ENCODE measurements at places on chromosomes 2 and 18.

DNA sequence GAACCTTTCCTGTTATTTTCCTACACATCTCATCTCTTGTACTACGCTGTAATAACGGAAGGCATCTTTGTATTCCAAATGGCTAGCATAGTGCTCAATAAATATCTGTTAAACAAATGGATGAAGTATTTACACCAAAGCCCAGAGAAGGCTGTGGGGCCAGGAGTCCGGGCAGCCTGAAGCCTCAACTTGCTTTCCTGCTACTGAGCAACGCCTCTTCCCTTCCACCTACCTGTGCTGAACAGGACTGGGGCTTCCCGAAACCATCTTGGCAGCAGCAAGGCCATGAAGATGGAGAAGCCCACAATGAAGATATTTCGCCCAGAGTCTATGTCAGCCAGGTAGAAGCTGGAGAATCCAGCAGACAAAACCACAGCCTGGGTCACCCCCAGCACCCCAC lies 2.5 kb upstream of the NHEJ1 start:
- no peak for DNase-seq

DNA sequence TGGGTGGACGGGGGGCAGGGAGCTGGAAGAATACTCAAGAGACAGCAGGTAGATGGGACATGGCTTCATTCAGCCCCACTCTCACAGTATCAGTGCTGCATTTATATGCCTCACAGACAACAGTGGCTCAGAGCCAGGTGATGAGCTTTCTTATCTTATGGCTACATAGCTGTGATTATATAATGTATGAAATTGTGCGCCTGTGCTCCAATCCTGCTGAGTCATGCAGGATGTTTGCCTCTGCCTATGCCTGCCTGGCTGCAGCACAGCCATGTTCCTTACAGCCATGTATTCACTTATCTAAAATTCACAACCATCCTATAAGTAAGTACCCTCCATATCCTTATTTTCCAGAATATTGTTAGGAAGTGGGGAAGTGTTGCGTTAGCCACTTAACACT lies 37.7 kb upstream of the RNF103 start:
- DNase-seq, result no peak

DNA sequence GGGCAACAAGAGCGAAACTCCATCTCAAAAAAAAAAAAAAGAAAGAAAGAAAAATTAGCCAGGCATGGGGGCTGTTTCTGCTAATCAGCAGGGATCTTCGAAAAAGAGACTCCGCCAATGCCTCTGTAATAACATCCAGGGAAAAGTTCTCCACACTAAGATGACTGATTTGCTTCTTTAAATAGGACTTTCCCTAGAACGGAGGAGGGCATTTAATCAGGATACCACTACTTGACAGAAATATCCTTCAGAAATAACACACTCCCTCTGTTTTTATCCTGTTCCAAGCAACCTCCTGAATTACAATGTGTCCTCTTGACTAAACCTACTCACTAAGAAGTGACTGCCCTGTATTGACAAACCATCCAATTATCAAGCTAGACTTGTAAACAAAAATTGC lies 21.7 kb downstream of the REV1 start:
- DNase-seq, result no peak

DNA sequence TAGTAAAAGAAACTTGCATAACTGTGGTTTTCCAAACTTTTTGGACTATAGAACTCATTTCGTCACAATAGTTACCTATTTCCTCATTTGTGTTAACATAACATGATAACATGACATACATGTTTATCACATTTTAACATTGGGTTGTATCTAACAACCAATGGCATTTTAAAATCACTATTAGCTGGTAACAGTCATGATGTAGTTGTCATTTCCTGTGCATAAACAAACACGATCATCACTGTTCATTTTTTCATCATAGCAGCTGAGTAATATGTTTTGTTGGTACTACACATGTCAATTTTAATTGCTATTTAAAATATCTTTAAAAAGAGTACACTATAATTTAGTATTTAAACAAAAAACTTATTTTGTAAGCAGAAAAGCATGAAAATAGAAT lies 402.4 kb downstream of the SATB2 start:
- no peak for DNase-seq

DNA sequence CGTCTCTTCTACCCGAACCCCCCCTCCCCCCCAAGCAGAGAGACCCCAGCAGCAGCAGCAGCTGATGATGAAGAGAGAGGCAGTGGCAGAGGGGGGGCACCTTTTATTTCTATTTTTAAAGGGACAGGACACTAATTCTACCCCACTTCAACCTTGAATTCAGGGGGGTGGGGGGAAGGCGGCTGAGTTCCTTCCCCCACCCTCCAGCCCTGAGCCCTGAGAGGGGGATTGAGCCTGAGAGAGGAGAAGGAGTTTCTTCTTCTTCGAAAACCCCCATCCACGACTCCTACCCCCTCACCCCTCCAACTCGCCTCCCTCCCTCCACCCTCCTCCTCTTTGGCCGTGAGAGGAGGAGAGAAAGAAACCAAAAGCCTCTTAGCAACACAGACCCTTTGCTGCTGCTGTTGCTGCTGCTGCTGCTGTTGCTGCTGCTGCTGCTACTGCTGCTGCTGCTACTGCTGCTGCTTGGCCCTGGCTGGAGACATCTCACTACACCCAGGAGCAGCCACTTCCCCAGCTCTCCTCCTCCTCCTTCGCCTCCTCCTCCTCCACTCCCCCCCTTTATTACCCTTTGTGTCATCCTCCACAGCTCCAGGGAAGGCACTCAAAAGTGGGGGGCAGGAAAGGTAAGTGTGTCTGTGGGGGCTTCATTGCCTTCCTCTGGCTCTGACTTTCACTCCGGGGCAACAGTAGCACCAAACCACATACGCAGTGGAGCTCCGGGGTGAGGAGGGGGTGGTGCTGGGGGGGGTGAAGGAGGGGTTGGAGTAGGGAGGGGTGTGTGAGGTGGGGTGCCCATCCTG lies at the start of gene MBD5:
MBD5 (plus strand) TSS at position 33 of the 803 bp plus-strand sequence.
- no peak for DNase-seq

DNA sequence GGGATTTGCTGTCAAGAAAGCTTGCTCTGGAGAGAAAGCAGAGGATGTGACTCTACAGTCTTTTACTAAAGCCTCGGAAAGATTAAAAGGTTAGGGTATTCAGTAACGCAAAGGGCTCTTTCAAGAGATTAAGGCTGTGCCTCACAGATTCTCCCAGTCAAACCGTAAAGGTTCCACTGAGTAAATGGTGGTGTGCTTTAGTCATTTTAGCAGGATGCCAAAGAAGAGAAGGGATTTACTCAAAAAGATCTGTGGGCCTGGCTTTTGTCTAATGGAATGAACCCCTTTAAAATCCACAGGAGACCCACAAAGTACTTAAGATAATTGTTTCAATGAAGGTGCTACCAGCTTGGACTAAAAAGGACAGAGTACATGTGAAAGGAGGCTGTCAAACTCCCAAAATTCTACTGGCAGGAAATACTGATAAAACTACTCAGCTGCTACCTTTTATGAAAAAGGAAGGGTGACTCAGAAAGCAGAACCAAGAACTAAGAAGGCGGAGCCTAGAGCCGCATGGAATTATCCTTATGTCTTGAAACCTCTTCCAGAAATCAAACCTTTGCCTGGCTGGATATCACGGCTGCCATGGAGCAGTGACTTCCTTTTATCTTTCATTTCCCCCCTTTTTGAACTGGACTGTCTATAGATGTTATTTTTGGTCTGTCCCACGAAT lies 670.2 kb upstream of the ZEB2 start:
- no peak for DNase-seq

- no peak for DNase-seq
Measured at GRCh38 chr2:126322342-126322741, 333.6 kb upstream of the GYPC start.

GRCh38 chr2:179447839-179448447 lies 183.3 kb upstream of the SESTD1 start:
- DNase-seq, result no peak

- DNase-seq, result no peak
Measured at GRCh38 chr18:37330173-37330572, 235.4 kb downstream of the CELF4 start.

GRCh38 chr18:48751727-48752468 lies 198.9 kb downstream of the SMAD7 start:
- DNase-seq, result no peak

- no peak for DNase-seq
Measured at GRCh38 chr2:173130496-173131465, 55.1 kb downstream of the MAP3K20 start.

DNA sequence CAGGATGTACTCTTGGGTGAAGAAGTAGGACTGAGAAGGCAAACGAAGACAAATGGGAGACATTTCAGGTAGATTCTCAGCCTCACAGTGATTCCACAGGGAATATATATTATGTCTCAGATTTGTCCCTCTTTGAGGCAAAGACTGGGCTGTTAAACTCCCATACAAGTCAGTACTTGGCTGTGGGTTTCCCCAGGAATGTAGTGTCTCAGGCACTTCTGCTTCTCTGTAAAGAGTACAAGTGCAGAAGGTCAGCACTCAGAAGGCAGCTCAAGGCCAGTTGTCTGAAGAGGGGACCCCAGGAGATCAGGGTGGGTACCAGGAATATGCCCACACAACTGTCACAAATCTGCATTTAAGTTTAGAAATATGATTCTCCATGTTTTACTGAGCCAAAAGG lies 39.9 kb upstream of the COBLL1 start:
- no peak for DNase-seq

DNA sequence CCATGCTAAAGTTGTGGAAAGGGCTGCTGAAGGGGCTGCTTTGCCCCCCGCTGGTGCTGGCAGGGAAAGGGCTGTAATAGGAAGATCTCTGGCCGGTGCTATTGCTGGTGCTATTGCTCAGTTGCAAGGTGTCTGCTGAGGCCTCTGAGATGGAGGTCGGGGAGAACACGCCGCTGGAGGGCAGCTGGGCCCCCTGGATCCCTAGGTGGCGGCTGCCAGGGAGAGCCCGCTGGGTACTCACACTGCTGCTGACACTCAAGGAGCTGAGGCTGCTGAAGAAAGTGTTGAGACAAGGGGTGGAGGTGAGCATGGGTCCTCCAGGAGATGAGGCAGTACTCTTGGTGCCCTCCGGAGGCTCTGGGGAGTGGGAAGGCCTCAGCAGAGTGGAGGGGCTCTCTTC lies 4.2 kb downstream of the FOXI3 start:
- DNase-seq, result no peak

Measured in stimulated activated CD8-positive, alpha-beta memory T cell treated with anti-CD3 and anti-CD28 coated beads, Interleukin-12 subunit alpha, Interleukin-12 subunit beta, amount 100 ng/mL, for 4 hours (primary cell).